GM12891 (cell line): ENCODE measurements at places on chromosomes 6 and 20.

- no peak for DNase-seq
Measured at GRCh38 chr6:130215526-130215925, 7.2 kb downstream of the SAMD3 start.

DNA sequence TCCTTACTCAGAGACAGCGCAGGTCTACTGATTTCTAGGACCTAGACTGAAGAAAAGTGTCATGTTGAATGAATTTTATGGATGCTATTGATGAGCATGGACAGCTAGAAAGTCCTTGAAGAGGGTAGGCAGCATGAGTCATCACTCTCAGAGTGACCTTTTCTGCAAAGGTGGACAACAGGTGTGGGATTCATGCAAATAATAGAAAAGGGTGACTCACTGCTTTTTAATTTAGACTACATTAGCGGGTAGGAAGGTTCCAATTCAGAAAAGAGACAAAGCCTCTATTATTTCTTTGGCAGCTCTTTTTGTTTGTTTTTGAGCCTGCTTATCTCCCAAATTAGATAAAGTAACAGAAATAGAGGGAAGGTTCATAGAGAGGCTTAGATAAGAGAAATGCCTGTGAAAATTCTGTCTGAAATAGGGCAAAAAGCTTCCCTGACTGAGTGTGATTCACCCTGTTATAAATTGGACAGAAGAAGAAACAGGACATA lies 191.4 kb downstream of the TENT5A start:
- DNase-seq, result no peak

GRCh38 chr6:151701911-151702562 lies 105.4 kb upstream of the ESR1 start:
- no peak for DNase-seq

DNA sequence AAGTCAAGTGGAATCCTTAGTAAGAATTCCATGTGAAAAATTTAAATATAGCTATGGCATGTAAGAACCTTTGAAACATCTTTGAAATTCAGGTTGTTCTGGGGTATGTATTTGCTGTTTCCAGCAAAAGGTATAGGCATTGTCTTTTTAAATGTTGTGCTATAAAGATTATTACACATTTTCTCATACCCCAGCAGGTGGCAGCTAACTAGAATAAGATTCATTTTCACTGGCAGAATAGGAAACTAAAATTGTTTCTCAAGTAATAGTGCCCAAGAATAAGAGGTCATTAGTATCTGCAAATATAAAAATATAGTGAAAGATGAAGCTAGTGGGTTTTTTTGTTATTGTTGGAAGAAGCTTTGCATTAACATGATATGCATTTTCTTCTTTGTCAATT lies 1.8 kb downstream of the GRIK2 start:
- DNase-seq, result no peak

DNA sequence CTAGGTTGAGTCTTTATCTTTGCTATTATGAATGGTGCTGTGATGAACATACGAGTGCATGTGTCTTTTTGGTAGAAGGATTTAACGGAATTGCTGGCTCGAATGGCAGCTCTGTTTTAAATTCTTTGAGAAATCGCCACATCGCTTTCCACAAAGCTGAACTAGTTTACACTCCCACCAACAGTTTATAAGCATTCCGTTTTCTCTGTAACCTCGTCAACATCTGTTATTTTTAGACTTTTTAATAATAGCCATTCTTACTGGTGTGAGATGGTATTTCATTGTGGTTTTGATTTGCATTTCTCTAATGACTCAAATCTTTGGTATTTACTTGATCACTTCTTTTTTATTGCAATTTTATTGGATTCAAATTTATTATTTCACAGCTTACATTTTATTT lies 117.4 kb upstream of the HDGFL1 start:
- no peak for DNase-seq

DNA sequence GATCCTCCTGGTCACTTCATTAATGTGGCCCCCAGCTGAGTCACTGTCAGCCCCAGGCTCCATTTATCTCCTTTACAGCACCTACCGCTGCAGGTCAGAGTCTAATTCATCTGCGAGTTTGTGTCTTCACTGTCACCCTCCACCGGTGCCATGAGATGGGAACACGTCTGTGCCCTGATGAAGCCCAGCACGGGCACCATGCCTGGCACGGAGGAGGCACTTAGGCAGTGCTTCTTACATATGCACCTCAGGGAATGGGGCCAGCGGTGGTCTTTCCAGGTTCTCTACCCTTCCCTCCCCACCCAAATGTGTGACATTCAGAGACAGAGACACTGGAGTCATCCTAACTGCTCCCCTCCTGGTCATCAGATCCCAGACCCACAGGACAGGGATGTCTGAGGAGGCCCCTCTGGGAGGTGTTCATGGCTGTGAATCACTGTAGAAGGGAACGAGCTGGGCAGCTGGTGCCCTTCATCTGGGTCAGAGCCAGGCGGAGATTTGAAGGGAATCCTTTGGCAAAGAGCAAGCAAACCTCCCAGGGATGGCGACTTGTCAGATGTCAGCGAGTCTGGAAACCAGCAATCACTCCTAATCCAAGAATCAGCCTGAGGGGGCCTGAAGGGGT lies 364.6 kb downstream of the PREX1 start:
- no peak for DNase-seq

DNA sequence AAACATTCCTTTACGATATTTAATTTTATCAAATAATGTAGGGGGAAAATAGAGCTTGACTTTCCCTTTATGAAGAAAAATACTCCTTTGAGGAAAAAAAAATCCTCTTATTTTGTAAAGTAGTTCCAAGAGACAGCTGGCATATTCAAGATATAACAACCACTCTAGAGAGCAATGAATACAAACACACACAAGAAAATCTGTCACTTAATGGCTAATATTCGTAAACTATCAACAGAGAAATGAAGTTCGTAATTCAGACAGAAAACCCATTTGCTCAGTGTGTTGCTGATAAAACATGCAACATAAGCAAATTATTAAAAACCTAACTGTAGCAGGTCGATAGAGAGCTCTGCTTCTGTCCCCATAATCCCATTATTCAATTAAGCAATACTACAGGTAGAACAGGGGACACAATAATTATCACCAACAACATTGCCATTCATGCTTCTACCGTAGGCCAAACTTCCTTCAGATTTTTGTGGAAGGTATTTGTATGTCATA lies 714.4 kb upstream of the MARCKS start:
- no peak for DNase-seq

GRCh38 chr6:125611573-125612344 lies 137.7 kb upstream of the HEY2 start:
- DNase-seq, result no peak

DNA sequence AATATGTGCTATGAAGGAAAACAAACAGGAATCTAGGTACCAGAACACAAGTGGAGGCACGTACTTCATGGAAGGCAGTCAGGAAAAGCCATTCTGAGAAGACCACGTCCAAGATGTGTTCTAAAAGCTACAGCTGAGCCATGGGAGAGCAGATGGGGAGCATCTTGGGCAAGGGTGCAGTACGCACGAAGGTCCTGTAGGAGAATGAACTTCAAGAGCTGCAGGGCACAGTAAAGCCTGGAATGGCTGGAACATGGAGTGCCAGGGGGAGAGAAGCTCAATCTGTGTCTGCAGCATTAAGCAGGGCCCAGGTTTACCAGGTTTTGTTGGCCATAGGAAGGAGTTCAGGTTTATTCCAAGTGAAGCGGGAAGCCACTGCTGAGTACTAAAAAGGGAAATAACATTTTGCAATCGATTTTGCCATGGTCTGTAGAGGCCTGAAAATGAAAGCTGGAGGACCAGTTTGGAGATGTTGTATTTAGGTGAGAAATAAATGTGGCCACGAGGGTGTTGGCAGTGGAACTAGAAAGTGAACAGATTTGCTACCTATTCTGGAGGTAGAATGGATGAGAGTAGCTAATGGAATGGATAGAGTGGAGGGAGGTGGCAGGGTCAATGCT lies 29.9 kb downstream of the ADTRP start:
- DNase-seq, result no peak

GRCh38 chr6:20996099-20996498 lies 461.8 kb downstream of the CDKAL1 start:
- no peak for DNase-seq

DNA sequence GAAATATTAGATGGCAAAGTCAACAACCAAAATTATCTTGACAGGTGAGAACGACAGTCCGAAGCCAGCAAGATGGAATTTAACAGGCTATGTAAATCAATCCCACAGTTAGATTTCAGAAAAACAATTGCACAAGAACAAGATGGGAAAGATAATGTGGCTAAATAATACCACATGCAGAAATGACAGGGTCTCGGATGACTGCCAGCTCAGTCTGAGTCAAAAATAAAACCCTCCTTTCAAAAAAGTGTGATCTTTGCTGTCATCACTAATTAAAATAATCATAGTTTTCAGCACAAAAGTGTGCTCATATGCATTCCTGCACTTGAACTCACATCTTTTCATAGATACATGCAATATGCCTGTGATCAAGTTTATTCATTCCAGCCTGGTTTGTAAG lies 25.9 kb downstream of the FOXQ1 start:
- no peak for DNase-seq

DNA sequence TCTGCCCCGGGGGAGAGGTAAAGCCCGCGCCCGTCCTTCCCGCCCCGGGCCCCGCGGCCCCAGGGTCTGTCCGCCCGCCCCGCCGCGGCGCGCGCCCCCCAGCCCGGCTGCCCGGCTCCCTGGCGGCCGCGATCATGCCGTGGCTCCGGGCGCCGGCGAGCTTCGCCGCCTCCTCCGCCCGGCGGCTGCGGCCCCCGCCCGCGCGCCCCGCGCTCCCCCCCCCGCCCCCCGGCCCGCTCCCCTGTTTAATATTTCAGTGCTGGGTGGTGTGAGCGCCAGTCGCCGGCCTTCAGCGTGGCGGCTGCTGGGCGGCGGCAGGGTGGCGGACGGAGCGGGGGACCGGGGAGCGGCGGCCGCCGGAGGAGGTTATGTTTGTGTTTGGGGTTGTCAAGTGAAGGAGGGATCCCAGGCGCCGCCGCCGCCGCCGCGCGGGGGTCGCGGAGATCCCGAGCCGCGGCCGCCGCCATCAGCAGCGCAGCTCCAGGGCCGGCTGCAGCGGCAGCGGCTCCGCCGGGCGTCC lies at the start of gene HIVEP1:
Gene HIVEP1 (plus strand): TSS at position 275 of the 520 bp plus-strand sequence. CDS start 3,317 bp downstream, outside the sequence.
- DNase-seq, result no peak

DNA sequence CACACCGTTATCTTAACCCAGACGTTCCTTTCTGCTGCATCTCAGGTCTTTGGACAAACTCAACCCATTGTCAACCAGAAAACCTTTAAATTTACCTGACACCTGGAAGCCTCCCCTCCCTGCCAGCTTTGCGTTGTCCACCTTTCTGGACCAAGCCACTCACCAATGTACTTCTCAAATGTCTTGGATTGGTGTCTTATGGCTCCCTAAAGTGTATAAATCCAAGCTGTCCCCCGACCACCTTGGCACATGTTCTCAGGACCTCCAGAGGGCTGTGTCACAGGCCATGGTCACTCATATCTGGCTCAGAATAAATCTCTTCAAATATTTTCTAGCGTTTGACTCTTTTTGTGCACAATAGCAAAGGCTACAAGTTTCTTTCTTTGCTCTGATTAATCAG lies 250.0 kb downstream of the DLL1 start:
- DNase-seq, result no peak

GRCh38 chr6:69732640-69733039 lies 64.2 kb downstream of the LMBRD1 start:
- DNase-seq, result no peak

DNA sequence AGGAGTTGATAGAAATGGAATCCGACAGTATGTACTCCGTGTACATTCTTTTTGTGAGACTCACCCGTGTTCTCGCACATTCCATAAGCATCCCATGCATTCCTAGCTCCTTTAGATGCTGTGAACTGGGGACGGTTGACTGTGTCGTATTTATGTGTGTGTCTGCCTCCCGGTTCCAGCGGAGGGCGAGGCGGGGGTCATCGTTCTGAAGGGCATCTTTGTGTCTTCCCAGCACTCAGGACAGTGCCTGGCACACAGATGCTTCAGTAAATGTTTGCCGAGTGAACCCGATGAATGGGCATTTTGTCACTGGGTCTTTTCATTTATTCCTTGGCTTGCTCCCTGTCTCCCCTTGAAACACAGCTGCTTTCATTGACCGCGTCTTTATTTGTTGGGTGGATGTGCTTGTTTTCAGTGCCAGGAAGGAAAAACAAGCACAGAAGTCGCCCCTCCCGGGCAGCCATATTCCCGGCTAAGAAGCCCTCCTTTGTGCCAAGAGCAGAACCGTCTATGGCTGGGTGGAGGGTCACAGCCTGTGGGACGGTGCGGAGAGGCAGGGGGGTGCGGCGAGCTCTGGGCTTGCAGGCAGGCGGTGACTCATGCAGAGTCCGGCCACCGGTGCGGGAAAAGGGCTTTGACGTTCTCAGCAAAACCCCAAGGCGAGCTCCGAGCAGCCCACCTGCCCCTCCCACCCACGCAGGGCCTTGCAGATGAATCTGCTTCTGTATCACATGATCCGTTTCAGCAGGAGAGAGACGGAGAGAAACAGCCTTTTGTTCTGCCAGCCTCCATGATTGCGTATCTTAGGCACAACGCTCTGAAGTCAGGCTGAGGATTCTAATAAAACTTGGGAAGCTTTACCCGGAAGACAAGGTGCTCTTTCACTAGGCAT lies 11.2 kb upstream of the PSMG4 start:
- no peak for DNase-seq

DNA sequence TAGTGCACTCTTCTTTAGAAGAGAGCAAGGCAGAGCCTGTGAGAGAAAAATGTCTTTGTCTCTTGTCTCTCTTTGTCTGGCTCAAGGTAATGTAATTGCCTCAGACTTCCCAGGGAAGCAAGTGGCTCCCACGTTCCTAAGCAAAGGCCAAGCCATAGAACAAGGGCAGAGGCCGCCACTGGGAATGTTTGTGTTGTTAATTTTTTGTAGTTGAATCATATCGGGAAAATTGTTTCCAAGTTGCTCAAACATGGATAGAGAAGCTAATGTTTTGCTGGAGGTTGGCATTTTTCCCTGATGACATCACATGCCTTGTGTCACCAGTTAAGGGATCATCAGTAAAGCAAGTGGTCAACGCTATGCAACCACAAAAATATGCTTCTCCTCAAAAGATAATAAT lies 211.5 kb upstream of the FOXA2 start:
- DNase-seq, result no peak

DNA sequence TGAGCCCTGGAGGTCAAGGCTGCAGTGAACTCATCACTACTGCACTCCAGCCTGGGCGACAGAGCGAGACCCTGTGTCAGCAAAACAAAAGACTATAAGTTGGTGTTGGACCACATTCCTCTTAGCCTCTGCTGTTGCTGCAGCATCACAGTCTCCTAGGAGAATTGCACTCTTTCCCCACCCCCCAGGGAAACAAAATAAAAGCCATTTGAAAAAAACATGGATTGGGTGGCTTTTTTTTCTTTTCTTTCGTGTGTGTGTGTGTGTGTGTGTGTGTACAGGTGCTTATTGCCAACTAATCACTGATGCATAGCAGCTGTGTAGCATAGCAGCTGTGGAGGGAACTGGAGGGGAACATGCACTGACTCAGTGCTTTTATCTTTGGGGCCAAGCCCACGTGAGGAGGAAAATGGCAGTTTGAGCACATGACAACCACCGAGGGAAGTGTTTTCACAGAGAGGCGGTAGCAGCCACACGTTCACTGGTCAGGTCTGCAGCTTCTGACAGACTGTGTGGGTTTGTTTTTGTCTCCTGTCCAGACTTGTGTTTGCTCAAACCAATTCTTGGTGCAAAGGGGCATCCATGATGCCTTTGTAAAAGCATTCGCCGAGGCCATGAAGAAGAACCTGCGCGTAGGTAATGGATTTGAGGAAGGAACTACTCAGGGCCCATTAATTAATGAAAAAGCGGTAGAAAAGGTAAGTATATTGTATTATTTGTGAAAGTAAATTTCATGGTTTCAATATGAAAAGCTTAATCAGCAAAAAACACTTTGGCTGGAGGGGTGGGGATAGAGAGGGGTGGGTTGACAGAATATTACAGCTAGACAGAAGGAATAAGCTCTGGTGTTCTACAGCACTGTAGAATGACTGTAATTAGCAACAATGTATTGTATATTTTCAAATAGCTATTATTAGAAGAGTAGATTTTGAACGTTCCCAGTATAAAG lies 27.7 kb downstream of the ALDH5A1 start:
- peak; percentile 17 for DNase-seq
